ENCODE measurements at places on chromosomes 6 and 20.

GRCh38 chr20:16321291-16321690, 252.0 kb downstream of the KIF16B start:
- DNase-seq = no peak

GRCh38 chr6:135458051-135458450, 39.5 kb downstream of the AHI1 start:
- DNase-seq = no peak

- peak; percentile 14 for DNase-seq
Observed at GRCh38 chr20:50919567-50919966, 11.7 kb downstream of the ADNP start.

DNA sequence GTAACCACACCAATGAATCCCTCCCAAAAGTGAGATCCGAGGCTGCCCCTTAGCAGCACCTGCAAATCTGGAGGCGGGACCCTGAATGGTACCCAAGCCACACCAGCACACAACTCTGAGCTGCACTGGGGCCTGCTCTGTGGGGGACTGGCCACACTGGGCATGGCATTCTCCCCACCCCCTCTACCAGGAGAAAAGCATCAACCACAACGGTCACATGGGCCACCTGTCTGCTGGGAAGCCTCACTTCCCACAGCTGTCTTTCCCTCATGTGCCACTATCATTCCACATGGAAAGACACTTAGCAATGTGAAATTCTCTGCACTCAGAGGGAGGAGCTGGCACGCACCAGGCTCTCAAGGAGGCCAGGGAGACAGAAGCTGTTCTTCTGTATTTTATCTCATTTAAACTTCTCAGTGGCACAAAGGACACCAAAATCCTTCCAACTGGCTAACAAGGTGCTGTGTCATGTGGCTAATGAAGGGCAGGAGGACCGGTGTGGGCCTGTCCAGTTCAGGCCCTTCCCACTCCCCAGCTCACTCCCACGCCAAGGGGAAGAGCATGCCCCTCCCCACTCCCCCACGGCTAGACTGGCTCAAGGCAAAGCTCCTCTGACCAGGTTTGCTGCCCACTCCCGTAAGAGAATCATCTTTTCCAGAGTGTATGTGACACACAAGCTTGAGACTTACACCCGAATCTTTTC, 19.0 kb downstream of the YTHDF1 start:
- DNase-seq = no peak

DNA sequence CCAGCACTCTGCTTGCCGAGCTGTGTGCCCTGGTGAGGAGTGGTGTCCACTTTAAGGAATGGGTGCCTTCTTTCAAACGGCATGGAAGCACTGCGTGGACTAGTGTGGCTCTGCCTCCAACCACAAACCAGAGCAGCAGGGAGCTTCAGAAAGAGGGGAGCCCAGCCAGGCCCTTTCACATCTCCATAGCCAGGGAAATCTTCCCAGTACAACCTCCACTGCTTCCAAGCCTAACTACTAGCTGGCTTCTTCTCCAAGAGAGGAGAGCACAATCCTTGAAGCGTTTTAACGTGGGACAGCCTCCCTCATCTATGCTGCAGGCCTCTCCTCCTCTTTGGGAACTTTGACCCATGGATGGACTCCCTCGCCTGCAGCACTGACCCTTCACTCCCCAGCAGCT, 26.7 kb downstream of the TNXB start:
- no peak for DNase-seq

- no peak for DNase-seq
Observed at GRCh38 chr20:10597637-10598036, 76.2 kb downstream of the JAG1 start.

GRCh38 chr20:17610566-17611289, 40.9 kb downstream of the DSTN start:
- no peak for DNase-seq

DNA sequence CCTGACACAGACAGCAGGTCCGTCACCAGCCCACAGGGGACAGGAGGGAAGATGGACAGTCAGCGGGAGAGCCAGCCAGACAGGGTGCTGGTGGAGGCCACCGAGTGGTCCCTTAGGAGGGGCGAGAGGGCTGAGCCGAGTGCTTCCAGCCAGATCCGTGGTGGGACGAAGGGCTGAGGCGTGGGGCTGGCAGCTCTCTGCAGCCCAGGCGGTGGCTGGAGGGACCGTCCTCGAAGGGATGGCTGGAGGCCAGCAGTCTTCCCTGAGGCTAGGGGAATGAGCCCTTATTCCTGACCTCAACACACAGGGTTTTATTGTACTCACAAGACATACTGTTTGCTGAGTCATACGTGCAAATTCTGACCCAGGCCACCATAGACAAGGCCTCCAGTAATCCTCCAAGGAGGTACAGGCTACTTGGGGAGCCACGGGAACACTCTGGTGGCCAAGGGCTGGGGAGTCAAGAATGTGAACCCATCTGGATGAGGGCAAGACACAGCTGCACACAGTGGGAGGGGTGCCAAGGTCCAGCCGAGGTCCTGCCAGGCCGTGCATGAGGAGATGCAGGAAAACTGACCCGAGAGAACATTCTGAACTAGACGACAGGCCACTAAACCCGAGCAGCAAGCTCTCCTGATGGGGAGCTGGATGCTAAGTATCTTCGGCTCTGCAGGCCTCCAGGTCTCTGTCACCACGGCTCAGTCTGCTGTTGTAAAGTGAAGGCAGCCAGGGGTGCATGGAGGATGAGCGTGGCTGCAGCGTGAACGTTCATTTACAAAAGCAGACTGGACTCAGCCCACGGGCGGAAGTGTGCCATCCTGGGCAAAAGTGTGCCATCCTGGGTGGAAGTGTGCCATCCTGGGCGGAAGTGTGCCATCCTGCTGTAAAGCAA, 242.5 kb downstream of the TTLL2 start:
- no peak for DNase-seq

Measured in NCI-H146 (cell line).